H1 (cell line): ENCODE measurements at places on chromosomes 16 and 17. TPM values are rescaled to one million over a fixed set of nuclear protein-coding genes. Genes with fewer than 3 reads are reported as not detected.

The ZNF385C gene
- 2.5 and 3.9 TPM in 2 replicates for total RNA-seq

The TMIGD1 gene
- not detected in 2 replicates for total RNA-seq

The SPATA32 gene
- total RNA-seq, result not detected in 2 replicates

The CNP gene
- total RNA-seq, result 60.6 and 64.2 TPM in 2 replicates

The CMTM4 gene
- 49.4 and 51.7 TPM in 2 replicates for total RNA-seq

The CACNG4 gene
- total RNA-seq, result 5.6 and 5.9 TPM in 2 replicates

The ATP2A1 gene
- 2.4 and 3.0 TPM in 2 replicates for total RNA-seq

DNA sequence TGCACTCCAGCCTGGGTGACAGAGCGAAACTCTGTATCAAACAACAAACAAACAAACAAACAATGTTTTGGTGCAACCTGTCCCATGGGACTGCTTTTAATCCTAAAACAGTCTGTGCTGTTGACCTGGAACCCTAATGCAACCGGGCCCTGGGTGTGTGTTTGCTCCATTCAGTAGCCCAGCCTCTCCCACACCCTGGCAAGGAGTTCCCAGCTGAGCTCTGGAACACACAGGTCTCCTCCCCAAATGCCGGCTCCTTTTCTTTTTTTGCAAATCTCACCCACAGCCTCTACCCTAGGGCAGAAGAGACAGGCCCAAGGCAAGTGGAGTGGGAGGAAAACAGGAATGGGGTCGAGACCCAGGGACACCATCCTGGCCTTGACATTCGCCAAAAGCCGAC, 29.8 kb upstream of the RASD1 start:
- H3K27me3 ChIP-seq, result no peaks in the 10 kb centered on the region
- peaks cover 17% of the 10 kb centered on the region for H3K4me1 ChIP-seq
- no peak overlapping the region for H3K27ac ChIP-seq
- H3K36me3 ChIP-seq, result no peaks in the 10 kb centered on the region
- DNase-seq, result no peak
- no peak overlapping the region for H3K4me3 ChIP-seq

- H3K4me3 ChIP-seq, result no peak overlapping the region
- H3K4me1 ChIP-seq, result peaks cover 17% of the 10 kb centered on the region
- no peaks in the 10 kb centered on the region for H3K36me3 ChIP-seq
- no peaks in the 10 kb centered on the region for H3K27me3 ChIP-seq
- no peak overlapping the region for H3K27ac ChIP-seq
These were observed 224.4 kb downstream of the PRKCA start for GRCh38 chr17:66526827-66527226.

DNA sequence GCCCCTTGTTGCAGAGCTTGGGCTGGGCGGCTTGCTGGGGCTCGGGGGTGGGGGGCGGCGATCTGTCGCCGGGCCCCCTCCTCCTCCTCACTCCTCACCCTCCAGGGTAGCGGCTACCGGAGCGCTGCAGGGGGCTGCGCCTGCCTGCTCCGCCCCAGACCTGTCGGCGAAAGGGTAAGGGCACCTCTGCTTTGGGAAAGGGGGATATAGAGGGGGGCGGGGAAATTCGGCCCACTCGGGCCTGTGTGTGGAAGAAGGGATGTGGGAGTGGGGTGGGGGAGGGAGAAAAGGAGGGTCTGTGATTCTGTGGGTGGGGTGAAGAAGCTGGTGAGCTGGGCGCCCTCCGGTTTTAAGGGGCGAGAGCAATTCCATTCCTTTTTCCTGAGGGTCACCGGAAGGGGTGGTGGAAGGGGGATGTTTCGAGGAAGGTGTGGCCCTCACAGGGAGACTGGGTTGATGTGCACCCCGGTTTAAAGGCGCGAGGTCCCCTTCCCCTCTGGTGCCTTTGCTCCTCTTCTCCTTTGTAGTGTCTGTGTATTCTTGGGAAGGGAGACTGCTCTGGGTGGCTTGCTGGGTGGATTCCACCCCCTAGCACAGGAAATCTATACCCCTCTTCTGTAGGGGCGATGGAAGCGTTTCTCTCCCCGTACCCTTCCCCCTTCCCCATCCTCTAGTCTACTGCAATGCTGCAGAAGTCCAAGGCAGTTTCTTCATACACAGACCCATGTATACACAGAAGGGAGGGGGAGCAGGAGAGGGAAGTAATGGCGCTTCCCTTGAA, 878 bp downstream of the TAOK1 start:
- H3K4me3 ChIP-seq, result peak overlapping the region; percentile 95
- no peaks in the 10 kb centered on the region for H3K4me1 ChIP-seq
- H3K27me3 ChIP-seq, result no peaks in the 10 kb centered on the region

DNA sequence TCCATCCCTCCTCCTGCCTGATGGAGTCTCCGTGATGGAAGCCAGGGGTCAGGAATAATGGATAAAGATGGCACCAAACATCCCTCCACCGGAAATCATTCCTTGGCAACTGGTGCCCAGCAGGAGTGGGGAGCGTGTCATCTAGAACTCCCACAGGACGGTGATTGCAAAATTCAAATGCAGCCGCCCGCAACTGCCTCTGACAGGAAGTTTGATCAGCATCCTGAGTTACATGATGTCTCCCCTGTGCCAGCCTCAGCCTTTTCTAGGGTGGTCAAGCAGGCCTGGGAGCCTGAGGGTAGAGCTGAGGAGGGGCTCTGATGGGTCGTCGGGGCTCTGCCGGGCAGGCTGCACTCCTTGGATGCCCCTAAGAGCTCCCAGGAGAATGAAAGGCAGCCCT, 52.8 kb downstream of the GSG1L start:
- H3K36me3 ChIP-seq, result no peaks in the 10 kb centered on the region
- DNase-seq, result no peak
- H3K4me1 ChIP-seq, result no peaks in the 10 kb centered on the region; the same call in 1 of the 2 replicates
- H3K4me3 ChIP-seq, result no peak overlapping the region
- no peak overlapping the region for H3K27ac ChIP-seq
- H3K27me3 ChIP-seq, result no peaks in the 10 kb centered on the region

GRCh38 chr17:72238157-72238673, 117.4 kb downstream of the SOX9 start:
- no peaks in the 10 kb centered on the region for H3K36me3 ChIP-seq
- H3K27me3 ChIP-seq, result peaks cover 2% of the 10 kb centered on the region; the same call in 1 of the 2 replicates
- no peak for DNase-seq

- H3K4me1 ChIP-seq, result no peaks in the 10 kb centered on the region; the same call in 1 of the 2 replicates
- no peak overlapping the region for H3K4me3 ChIP-seq
- no peak overlapping the region for H3K27ac ChIP-seq
- no peaks in the 10 kb centered on the region for H3K27me3 ChIP-seq
- H3K36me3 ChIP-seq, result no peaks in the 10 kb centered on the region
- no peak for DNase-seq
These were observed 131.9 kb upstream of the ZFHX3 start for GRCh38 chr16:73179705-73180331.

DNA sequence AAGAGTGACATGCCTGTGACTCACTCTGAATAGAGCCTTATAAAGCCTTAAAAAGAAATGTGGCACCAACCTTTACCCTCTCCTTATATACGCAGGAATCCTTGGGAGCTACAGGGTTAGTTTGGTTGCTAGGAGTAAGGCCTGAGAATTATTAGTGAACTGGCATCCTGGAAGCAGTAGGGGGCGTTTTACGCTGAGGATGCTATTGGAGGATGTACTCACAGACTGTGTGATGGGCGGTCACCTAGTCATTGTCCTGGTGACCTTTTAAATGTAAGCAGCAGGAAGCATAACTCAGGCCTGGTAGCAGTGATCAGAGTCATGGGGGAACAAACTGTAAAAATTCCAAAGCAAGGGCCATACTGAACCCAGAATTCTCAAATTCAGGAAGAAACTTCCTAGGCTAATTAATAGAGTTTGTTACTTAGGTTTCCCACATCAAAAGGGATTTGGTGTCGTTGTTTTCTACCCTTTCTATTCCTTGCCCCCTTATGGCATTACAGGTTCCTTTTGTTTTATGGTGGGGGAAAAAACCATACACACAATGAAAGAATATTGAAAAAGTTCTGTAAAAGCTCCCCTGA, 153.8 kb downstream of the SNX11 start:
- no peaks in the 10 kb centered on the region for H3K36me3 ChIP-seq
- H3K27ac ChIP-seq, result no peak overlapping the region
- no peaks in the 10 kb centered on the region for H3K27me3 ChIP-seq
- no peak overlapping the region for H3K4me3 ChIP-seq

- peaks cover 2% of the 10 kb centered on the region; the same call in 1 of the 2 replicates for H3K4me1 ChIP-seq
- H3K27me3 ChIP-seq, result no peaks in the 10 kb centered on the region
- H3K36me3 ChIP-seq, result no peaks in the 10 kb centered on the region
- H3K4me3 ChIP-seq, result no peak overlapping the region
- no peak for DNase-seq
These were observed 17.1 kb upstream of the CDH1 start for GRCh38 chr16:68719993-68720489.

DNA sequence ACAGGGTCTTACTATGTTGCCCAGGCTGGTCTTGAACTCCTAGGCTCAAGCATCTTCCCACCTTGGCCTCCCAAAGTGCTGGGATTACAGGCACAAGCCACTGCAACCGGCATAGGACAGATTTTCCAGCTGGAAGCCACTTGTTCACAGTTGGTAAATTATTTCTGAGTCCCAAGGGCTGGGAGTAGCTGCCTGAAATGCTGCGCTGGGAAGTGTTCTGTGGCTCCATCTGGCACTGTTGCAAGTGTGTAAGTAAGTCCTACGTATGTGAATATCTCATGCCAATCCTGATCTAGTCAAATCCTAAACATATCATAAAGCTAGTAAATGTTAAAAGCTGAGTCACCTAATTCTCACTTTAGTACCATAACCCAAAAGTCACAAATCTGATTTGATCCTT, 48.1 kb downstream of the YWHAE start:
- no peak overlapping the region for H3K4me3 ChIP-seq
- H3K27ac ChIP-seq, result no peak overlapping the region
- peaks cover 66% of the 10 kb centered on the region for H3K36me3 ChIP-seq
- no peaks in the 10 kb centered on the region for H3K4me1 ChIP-seq
- no peak for DNase-seq
- H3K27me3 ChIP-seq, result no peaks in the 10 kb centered on the region

DNA sequence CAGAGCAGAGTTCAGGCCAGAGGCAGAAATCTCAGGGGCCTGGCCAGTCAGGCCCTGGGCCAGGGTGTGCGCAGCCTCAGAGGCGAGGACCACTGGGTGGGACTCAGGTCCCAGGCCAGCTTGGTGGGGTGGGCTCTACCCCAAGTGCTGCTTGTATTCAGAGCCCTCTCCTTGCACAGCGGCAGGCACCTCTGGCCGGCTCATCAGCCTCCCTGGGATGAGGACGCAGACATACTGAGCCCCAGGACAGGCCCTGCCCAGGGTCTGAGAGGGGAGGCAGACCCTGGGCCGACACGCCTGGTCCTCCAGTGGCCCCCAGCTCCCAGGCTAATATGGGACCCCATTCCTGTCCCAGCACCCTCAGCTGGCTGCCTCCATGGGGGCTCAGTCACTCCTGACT, 7.6 kb upstream of the IL27 start:
- no peak overlapping the region for H3K4me3 ChIP-seq
- no peaks in the 10 kb centered on the region for H3K27me3 ChIP-seq
- H3K36me3 ChIP-seq, result no peaks in the 10 kb centered on the region
- H3K4me1 ChIP-seq, result no peaks in the 10 kb centered on the region

- DNase-seq, result no peak
- H3K4me3 ChIP-seq, result no peak overlapping the region
- no peaks in the 10 kb centered on the region for H3K27me3 ChIP-seq
- H3K4me1 ChIP-seq, result peaks cover 9% of the 10 kb centered on the region
These were observed 138.5 kb downstream of the PITPNC1 start for GRCh38 chr17:67515490-67516083.

GRCh38 chr17:32795339-32795979, 81.5 kb downstream of the MYO1D start:
- no peaks in the 10 kb centered on the region for H3K27me3 ChIP-seq
- no peak overlapping the region for H3K27ac ChIP-seq
- no peaks in the 10 kb centered on the region for H3K36me3 ChIP-seq
- H3K4me3 ChIP-seq, result no peak overlapping the region
- no peaks in the 10 kb centered on the region for H3K4me1 ChIP-seq

GRCh38 chr16:21611556-21612384, 12.4 kb downstream of the METTL9 start:
- H3K4me1 ChIP-seq, result peaks cover 28% of the 10 kb centered on the region
- H3K36me3 ChIP-seq, result no peaks in the 10 kb centered on the region; the same call in 1 of the 2 replicates
- no peak overlapping the region for H3K4me3 ChIP-seq
- DNase-seq, result no peak
- H3K27ac ChIP-seq, result no peak overlapping the region

DNA sequence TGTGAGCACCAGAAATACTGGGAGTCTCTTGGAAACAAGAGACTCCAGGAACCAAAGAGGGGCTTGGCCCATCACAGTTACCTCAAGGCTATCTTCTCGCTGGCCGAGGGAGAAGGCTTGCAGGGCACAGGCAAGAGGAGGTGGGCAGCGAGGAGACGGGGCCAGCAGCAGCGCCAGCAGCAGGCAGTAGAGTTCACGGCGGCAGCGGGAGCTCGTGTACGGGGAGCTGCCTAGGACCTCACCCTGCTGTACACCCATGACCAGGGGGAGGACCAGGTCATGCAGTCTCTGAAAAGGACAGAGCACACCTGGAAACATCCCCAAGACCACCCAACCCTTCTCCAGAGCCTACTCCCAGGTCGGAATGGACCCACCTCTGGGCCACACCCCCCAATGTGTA, 30.8 kb downstream of the PELP1 start:
- DNase-seq, result no peak
- no peak overlapping the region for H3K4me3 ChIP-seq
- no peaks in the 10 kb centered on the region for H3K27me3 ChIP-seq
- H3K27ac ChIP-seq, result no peak overlapping the region

DNA sequence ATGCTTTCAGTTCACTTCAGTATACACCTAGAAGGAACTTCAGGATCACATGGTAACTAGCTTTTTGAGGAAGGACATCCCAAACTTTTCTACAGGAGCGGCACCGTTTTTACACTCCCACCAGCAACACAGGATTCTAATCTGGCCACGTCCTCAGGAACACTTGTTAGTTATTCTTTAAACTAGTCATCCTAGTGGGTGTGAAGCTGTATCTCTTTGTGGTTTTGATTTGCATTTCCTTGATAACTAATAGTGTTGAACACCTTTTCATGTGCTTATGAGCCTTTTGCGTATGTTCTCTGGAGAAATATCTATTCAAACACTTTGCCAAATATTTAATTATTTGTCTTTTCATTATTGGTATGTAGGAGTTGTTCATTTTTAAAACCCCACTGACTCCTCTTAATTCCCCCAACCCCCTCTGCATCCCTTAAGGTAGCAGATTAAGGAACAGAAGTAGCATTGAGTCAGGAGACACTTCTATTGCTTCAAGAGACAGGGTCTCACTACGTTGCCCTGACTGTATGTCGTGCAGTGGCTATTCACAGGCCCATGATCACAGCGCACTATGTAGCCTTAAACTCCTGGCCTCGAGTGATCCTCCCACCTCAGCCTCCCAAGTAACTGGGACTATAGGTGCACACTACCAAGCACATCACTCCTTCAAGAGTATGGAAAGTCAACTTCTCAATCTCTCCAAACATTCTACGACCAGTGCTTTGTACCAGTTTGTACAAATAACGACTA, 25.4 kb downstream of the YWHAE start:
- no peaks in the 10 kb centered on the region for H3K36me3 ChIP-seq
- no peak overlapping the region for H3K4me3 ChIP-seq
- H3K27me3 ChIP-seq, result no peaks in the 10 kb centered on the region

GRCh38 chr17:78959803-78960202, 19.9 kb downstream of the LGALS3BP start:
- DNase-seq, result no peak
- no peaks in the 10 kb centered on the region for H3K36me3 ChIP-seq
- no peaks in the 10 kb centered on the region for H3K4me1 ChIP-seq
- H3K27ac ChIP-seq, result no peak overlapping the region
- H3K4me3 ChIP-seq, result no peak overlapping the region
- H3K27me3 ChIP-seq, result no peaks in the 10 kb centered on the region

GRCh38 chr17:19312406-19312805, 50.1 kb downstream of the B9D1 start:
- peaks cover 4% of the 10 kb centered on the region; the same call in 1 of the 2 replicates for H3K36me3 ChIP-seq
- no peaks in the 10 kb centered on the region for H3K27me3 ChIP-seq
- no peak for DNase-seq
- H3K4me1 ChIP-seq, result peaks cover 6% of the 10 kb centered on the region
- no peak overlapping the region for H3K27ac ChIP-seq
